ENCODE measurements at places on chromosomes 12 and 14. TPM values are rescaled to one million over a fixed set of nuclear protein-coding genes. Genes with fewer than 3 reads are reported as not detected.

- no peaks in the 10 kb centered on the region for H3K27me3 ChIP-seq
- H3K27ac ChIP-seq: no peak overlapping the region
- no peaks in the 10 kb centered on the region for H3K36me3 ChIP-seq
- no peak overlapping the region for H3K4me3 ChIP-seq
Measured at GRCh38 chr14:32986791-32987540, 48.3 kb downstream of the NPAS3 start.

- H3K4me1 ChIP-seq: no peaks in the 10 kb centered on the region
- H3K27ac ChIP-seq: no peak overlapping the region
- DNase-seq: no peak
Measured at GRCh38 chr14:43735932-43736331, 771.2 kb downstream of the FSCB start.

GRCh38 chr12:85955127-85955526 lies 81.0 kb downstream of the NTS start:
- H3K4me1 ChIP-seq: no peaks in the 10 kb centered on the region
- H3K4me3 ChIP-seq: no peak overlapping the region
- no peak for DNase-seq
- H3K27me3 ChIP-seq: no peaks in the 10 kb centered on the region
- no peak overlapping the region for H3K27ac ChIP-seq

- H3K4me3 ChIP-seq: peak overlapping the region; percentile 23
- H3K27ac ChIP-seq: peak overlapping the region; percentile 97
- no peaks in the 10 kb centered on the region for H3K36me3 ChIP-seq
- H3K27me3 ChIP-seq: no peaks in the 10 kb centered on the region
- peaks cover 28% of the 10 kb centered on the region for H3K4me1 ChIP-seq
Measured at GRCh38 chr14:22850944-22851764, 14.8 kb downstream of the MMP14 start.

- peaks cover 3% of the 10 kb centered on the region for H3K36me3 ChIP-seq
- H3K27me3 ChIP-seq: no peaks in the 10 kb centered on the region
- H3K4me3 ChIP-seq: no peak overlapping the region
- DNase-seq: no peak
- H3K27ac ChIP-seq: no peak overlapping the region
Measured at GRCh38 chr12:59067083-59067482, 146.8 kb upstream of the LRIG3 start.

- no peaks in the 10 kb centered on the region for H3K36me3 ChIP-seq
- no peak overlapping the region for H3K27ac ChIP-seq
- H3K4me3 ChIP-seq: no peak overlapping the region
- no peak for DNase-seq
- no peaks in the 10 kb centered on the region for H3K4me1 ChIP-seq
Measured at GRCh38 chr12:126667339-126667738, 1599.6 kb upstream of the TMEM132C start.

DNA sequence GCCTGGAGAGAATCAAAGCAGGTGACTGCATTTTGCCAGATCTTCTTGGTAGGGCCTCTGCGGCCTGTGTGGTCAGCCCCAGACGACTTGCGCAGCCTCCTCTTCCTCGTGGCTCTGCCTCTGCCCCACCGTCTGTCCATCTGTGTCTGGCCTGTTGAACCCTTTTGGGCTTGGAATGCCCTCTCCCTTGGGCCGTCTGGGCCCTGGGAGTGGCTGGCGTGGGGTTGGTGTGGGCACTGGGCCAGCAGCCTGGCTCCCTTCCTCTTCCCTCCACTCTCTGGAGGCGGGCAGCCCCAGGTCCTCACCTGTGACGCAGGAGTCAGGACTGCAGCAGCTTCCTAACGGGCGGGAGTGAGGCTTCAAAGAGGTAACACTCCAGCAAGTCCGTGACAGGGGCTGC lies 9.7 kb upstream of the CCDC197 start:
- H3K36me3 ChIP-seq: no peaks in the 10 kb centered on the region
- no peaks in the 10 kb centered on the region for H3K4me1 ChIP-seq
- no peak for DNase-seq
- no peak overlapping the region for H3K4me3 ChIP-seq
- no peak overlapping the region for H3K27ac ChIP-seq
- no peaks in the 10 kb centered on the region for H3K27me3 ChIP-seq

DNA sequence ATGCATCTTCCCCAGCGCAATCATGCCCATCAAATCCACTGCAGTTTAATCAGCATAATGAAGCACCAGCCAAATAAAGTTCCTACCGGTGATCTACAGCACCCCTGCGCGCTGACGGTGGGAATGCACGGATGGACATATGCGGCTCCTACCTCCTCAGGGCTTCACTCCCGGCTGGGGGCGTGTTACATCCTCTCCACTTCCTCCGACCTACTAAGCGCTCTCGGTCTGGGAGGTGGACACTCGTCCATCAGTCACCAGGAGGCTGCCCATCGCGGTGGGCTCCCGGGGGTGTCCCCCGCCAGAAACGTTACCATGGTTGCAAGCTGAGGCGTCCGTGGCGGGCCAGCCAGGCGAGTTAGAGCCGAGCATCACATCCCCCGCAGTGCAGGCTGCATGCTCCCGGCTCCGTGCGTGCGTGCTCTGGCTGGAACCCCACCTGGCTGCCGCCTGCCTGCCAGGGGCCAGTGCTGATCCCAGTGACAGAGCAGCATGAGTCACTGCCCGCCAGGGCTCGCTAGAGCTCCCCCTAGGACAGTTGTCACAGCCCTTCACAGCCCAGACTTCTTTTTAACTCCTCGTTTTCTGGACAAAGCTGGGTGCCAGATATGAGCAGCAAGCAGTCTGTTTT lies 73.0 kb downstream of the CIT start:
- peak overlapping the region; percentile 61 for H3K4me3 ChIP-seq
- H3K4me1 ChIP-seq: no peaks in the 10 kb centered on the region
- no peak overlapping the region for H3K27ac ChIP-seq
- H3K36me3 ChIP-seq: no peaks in the 10 kb centered on the region
- DNase-seq: peak; percentile 21

- H3K4me3 ChIP-seq: no peak overlapping the region
- H3K36me3 ChIP-seq: no peaks in the 10 kb centered on the region
- no peak for DNase-seq
Measured at GRCh38 chr12:70451528-70451927, 85.4 kb downstream of the KCNMB4 start.

DNA sequence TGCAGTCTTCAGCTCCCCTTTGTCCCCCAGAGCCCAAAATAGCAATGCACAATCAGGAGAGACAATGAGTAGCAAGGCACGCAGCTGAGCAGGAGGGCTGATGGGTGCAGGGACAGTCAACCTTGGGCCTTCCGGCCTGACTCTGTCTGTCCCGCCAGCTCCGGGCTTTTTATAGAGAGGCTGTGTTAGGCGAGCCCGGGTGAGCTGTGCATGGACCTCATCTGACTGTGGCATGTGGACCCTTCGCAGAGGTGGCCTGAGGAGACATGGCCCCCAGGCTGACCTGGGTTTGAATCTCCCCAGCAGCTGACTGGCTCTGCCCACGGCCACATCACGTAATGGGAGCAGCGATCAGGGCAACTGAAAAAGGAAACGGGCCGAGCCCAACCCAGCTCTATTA lies 177.9 kb downstream of the TSPAN9 start:
- no peaks in the 10 kb centered on the region for H3K27me3 ChIP-seq
- peaks cover 6% of the 10 kb centered on the region for H3K4me1 ChIP-seq
- H3K27ac ChIP-seq: no peak overlapping the region
- no peak for DNase-seq

GRCh38 chr12:127162902-127163301 lies 1104.1 kb upstream of the TMEM132C start:
- H3K27ac ChIP-seq: no peak overlapping the region
- DNase-seq: no peak
- no peak overlapping the region for H3K4me3 ChIP-seq
- no peaks in the 10 kb centered on the region for H3K27me3 ChIP-seq
- H3K36me3 ChIP-seq: no peaks in the 10 kb centered on the region

DNA sequence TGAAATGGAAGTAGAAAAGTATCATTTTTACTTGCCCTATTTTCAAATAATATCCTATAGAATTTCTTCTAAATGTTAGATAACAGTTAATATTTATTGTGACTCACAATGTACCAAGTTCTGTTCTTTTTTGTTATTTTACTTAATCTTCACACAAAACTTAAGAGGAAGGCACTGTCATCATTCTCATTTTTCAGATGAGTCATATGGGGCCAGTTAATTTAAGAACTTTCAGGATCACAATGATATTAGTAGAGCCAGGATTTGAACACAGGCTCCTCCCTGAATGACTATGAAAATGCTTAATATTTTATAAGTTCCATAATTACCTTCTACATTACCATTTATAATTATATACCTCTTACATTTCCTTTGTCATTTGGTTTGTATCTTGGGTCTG lies 10.4 kb upstream of the TMEM260 start:
- DNase-seq: no peak
- no peak overlapping the region for H3K27ac ChIP-seq
- H3K4me3 ChIP-seq: no peak overlapping the region
- no peaks in the 10 kb centered on the region for H3K36me3 ChIP-seq
- no peaks in the 10 kb centered on the region for H3K27me3 ChIP-seq

- no peaks in the 10 kb centered on the region for H3K36me3 ChIP-seq
- H3K4me3 ChIP-seq: no peak overlapping the region
- H3K4me1 ChIP-seq: no peaks in the 10 kb centered on the region
Measured at GRCh38 chr12:21330682-21331253, 3.9 kb downstream of the SLCO1A2 start.

DNA sequence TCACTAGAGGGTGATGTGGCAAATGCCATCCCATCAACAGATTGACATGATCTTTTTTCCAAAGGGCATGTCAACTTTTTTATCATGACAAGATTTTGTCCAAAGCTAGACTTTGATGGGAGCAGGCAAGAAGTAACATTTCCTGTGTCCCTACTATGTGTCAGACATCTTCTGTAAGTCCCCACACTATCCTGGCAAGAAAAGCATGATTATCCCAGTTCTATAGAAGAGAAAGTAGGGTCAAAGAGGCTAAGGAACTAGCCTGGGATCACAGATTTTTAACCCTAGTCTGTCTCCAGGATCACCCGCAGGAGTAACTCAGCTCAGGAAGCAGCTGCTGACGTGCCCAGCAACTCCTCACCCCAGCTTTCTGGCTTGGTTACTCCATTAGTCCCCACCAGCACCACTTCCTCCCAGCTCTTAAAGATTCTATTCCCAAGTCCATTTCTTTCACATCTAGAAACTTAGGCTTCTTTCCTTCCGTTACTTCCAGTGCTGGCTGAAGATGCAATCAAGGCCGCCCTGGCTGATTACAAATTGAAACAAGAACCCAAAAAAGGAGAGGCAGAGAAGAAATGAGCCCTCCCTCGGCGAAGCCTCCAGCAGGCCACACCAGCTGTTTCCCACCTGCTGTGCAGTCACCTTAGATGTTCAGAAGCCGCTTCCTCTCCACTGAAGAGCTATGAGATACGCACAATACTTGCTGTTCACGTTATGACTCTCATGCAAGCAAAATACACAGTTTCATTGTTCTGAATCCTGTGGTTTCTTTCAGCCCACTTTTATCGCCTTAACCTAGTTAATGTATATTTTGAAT lies 6.2 kb downstream of the ISCU start:
- H3K4me1 ChIP-seq: no peaks in the 10 kb centered on the region
- peak overlapping the region; percentile 11 for H3K27ac ChIP-seq
- no peak overlapping the region for H3K4me3 ChIP-seq
- no peak for DNase-seq
- no peaks in the 10 kb centered on the region for H3K36me3 ChIP-seq

GRCh38 chr12:132489078-132489601 lies 811 bp upstream of the FBRSL1 start:
- peaks cover 25% of the 10 kb centered on the region for H3K4me1 ChIP-seq
- H3K36me3 ChIP-seq: no peaks in the 10 kb centered on the region
- H3K27ac ChIP-seq: peak overlapping the region; percentile 74
- DNase-seq: no peak

DNA sequence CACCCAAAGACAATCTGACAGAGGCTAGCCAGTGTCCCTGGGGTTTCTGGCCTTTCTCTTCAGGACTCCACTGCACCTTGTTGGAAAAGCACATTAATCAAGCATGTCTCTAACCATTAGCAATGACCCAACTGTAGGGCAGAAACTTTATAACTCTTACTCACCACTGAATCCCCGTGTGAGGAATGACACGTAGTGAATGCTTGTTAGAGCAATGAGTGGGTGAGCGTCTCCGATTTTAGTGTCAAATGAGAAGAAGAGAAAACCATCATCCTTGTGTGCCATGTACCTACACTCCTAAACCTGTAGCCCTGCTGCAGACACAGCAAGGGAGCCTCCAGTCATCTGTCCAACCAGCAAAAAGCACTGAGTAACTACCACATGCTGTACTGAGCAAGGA lies 56.5 kb upstream of the GPR68 start:
- H3K4me1 ChIP-seq: no peaks in the 10 kb centered on the region
- no peaks in the 10 kb centered on the region for H3K27me3 ChIP-seq
- H3K27ac ChIP-seq: no peak overlapping the region
- H3K36me3 ChIP-seq: no peaks in the 10 kb centered on the region

GRCh38 chr14:93855737-93856136 lies 67.5 kb upstream of the PRIMA1 start:
- DNase-seq: no peak
- H3K27ac ChIP-seq: no peak overlapping the region
- no peaks in the 10 kb centered on the region for H3K27me3 ChIP-seq
- H3K4me1 ChIP-seq: no peaks in the 10 kb centered on the region

- no peak overlapping the region for H3K4me3 ChIP-seq
- H3K4me1 ChIP-seq: peaks cover 6% of the 10 kb centered on the region
- peak overlapping the region; percentile 71 for H3K27ac ChIP-seq
- no peaks in the 10 kb centered on the region for H3K36me3 ChIP-seq
- H3K27me3 ChIP-seq: no peaks in the 10 kb centered on the region
Measured at GRCh38 chr14:61547186-61548069, 147.9 kb upstream of the HIF1A start.

GRCh38 chr12:71415336-71416231 lies 24.0 kb upstream of the LGR5 start:
- no peaks in the 10 kb centered on the region for H3K36me3 ChIP-seq
- H3K27me3 ChIP-seq: no peaks in the 10 kb centered on the region
- H3K27ac ChIP-seq: no peak overlapping the region
- no peak overlapping the region for H3K4me3 ChIP-seq

GRCh38 chr12:116916714-116917114 lies 6.0 kb downstream of the FBXW8 start:
- no peak overlapping the region for H3K4me3 ChIP-seq
- no peak for DNase-seq
- H3K36me3 ChIP-seq: no peaks in the 10 kb centered on the region
- no peak overlapping the region for H3K27ac ChIP-seq
- no peaks in the 10 kb centered on the region for H3K4me1 ChIP-seq
- no peaks in the 10 kb centered on the region for H3K27me3 ChIP-seq

- no peaks in the 10 kb centered on the region for H3K27me3 ChIP-seq
- H3K27ac ChIP-seq: no peak overlapping the region
- H3K4me3 ChIP-seq: no peak overlapping the region
- peaks cover 7% of the 10 kb centered on the region for H3K4me1 ChIP-seq
- no peaks in the 10 kb centered on the region for H3K36me3 ChIP-seq
Measured at GRCh38 chr12:4855121-4855924, 54.4 kb upstream of the KCNA1 start.

- H3K4me3 ChIP-seq: no peak overlapping the region
- H3K27me3 ChIP-seq: no peaks in the 10 kb centered on the region
- no peaks in the 10 kb centered on the region for H3K4me1 ChIP-seq
- H3K27ac ChIP-seq: peak overlapping the region; percentile 33
- H3K36me3 ChIP-seq: no peaks in the 10 kb centered on the region
Measured at GRCh38 chr14:24861083-24861630, 188.8 kb downstream of the STXBP6 start.

Gene RPL10L
- not detected for total RNA-seq

Gene SIRT4
- total RNA-seq: 3.1 TPM

Gene CORO1C
- total RNA-seq: 149 TPM

Gene ZNF891
- 2.7 TPM for total RNA-seq

Gene BCL2L14
- total RNA-seq: not detected

Gene SLCO1B1
- not detected for total RNA-seq

Gene COX8C
- total RNA-seq: not detected

Gene PTCSC3
- total RNA-seq: not detected

Gene TAS2R50
- total RNA-seq: 6.2 TPM

Gene SSTR1
- total RNA-seq: 0.29 TPM

Gene KRT6C
- not detected for total RNA-seq

Gene SLC25A47
- total RNA-seq: not detected

Gene FOXG1
- total RNA-seq: not detected

Gene NFE2
- total RNA-seq: 0.33 TPM

Gene STXBP6
- total RNA-seq: 8.3 TPM
